ENCODE measurements at places on chromosomes 13 and 19.

DNA sequence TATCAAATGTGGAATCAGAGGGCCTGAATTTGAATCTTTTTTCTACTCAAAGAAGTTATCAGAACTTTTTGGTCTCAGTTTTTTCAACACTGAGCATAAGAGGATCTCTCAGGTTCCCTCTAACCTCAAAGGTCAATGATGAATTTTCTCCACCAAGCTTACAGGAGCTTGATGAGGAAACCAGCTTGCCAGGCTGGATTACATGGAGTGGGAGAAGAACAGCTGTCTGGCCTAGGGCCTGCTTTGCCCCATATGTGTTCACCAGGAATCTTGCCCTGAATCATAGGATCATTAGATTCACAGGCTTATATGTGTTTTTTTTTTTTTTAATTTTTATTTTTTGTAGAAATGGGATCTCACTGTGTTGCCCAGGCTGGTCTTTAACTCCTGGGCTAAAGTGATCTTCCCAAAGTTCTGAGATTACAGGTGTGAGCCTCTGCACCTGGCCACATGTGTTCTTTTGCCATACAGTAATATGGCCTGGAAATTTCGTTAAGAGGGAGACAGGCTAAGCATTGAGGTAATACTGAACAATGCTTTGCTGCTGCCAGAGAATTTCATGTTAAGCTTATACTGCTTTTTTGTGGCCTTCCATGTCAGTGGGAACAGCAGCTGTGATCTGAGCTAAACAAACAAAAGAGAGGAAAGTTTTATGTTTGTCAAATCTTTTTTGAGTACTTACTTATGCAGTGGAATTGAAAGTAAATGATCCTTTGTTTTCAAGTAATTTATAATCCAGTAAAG is 110.6 kb downstream of the DNAJC3 start:
- no peak for DNase-seq

DNA sequence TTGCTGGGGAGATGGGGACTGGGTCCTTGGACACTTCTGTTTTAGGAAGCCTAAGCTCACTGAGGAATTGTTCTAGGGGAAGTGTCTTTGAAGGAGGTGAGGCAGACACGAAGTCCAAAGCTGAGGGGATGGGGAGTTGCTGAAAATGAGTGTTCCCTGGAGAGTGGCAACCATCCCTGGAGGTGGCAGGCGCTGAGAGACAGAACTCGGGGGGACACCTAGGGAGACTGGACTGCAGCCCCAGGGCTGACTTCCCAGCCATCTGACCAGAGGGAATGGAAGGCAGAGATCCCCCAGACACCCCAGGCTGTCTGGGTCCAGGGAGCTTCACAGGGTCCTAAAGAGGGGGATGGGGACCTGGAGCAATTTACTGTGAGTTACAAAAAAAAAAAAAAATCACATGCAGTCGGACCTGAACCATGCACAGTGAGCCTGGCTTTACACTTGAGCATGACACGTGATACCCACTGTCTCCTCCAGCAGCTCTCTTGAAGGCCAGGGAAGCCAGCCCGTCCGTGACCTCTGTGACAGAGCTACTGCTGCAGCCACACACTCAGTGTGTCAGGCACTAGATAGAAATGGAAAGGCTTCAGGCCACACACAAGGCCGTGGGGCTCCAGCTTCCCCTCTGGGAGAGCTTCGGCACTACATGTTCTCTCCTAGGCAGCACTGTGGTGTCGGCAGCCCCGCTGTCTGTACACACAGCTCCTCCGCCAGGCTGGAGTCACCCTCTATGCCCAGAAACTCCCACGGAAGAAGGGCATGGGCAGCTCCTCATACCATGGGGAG is 77.1 kb upstream of the KCTD15 start:
- no peak for DNase-seq

GRCh38 chr19:4297901-4298809 is 4.0 kb downstream of the TMIGD2 start:
- DNase-seq = no peak

- no peak for DNase-seq
Measured at GRCh38 chr13:97753942-97754670, 199.4 kb upstream of the IPO5 start.

- DNase-seq = no peak
Measured at GRCh38 chr19:51490676-51491075, 10.9 kb downstream of the SIGLEC12 start.

DNA sequence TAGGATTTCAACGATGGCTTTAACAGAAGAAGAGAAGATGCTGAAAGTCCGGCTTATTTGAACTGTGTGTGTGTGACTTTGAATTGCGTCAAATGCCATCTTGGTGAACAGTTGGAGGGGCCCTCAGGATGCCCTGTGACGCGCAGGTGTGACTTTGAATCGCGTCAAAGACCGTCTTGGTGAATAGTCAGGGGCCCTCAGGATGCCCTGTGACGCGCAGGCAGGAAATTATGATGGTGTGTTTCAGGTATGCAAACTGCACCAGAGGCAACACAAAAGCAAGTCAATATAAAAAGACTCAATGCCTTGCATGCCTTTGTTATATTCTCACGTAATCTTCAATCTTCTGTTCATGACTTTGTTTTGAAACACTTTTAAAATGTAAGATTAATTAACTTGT is 29.2 kb downstream of the ATP11A start:
- DNase-seq = no peak

DNA sequence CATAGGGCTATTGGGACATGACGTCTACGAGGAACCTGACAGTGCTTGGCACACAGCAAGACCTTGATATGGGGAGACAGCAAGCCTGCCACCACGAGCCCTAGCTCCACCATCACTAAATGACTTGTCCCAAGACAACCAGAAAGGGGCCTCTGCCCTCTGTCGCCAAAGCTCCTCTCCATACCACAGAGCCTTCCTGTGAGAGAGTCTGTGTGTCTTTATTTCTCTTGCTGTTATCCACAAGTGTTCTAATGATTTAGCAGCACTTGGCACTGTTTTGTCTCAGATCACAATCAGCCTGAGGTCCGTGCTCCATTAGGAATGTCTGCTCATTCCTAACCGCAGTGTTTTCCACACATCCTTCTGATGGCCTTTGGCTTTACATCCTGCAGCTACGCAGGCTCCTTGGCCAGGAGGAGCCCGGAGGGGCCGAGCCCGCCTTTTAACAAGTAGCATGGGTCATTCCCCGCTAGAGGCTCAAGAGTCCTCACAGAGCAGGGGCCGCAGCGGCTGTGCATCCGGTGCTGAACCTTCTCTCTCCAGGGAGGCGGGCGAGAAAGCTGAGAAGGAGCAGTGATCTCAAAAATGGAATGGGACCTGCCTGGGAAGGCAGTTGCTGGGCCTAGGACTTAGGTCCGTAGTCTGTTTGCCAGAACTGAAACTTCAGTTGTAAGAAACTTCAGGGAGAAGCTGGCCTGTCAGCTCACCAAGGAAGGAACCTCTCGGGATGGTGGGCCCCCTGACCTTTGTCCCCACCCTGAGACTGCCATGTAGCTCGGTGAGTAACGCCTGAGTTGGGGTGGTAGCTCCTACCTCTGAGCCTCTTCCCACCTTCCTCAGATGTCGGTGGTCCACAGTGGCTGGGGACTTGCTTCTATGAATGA is 61.1 kb upstream of the HMGB1 start:
- DNase-seq = no peak

- DNase-seq = no peak
Measured at GRCh38 chr13:97848886-97849285, 104.6 kb upstream of the IPO5 start.

DNA sequence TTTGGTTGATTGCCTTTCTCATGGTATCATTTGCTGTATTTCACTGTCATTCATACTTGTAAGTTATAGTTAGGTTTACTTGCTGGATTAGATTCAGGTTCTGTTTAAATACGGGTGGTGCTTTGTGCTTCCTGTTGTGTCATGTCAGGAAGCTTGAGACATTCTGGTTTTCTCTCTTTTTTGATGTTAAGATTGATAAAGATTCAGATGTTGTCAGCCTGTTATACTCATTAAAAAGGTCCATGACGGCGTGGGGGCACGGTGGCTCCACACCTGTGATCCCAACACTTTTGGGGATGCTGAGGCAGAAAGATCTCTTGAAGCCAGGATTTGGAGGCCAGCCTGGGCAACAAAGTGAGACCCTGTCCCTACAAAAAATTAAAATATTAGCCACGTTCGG is 45.7 kb downstream of the NAA16 start:
- DNase-seq = no peak

- no peak for DNase-seq
Measured at GRCh38 chr13:80312012-80312704, 28.8 kb downstream of the SPRY2 start.

DNA sequence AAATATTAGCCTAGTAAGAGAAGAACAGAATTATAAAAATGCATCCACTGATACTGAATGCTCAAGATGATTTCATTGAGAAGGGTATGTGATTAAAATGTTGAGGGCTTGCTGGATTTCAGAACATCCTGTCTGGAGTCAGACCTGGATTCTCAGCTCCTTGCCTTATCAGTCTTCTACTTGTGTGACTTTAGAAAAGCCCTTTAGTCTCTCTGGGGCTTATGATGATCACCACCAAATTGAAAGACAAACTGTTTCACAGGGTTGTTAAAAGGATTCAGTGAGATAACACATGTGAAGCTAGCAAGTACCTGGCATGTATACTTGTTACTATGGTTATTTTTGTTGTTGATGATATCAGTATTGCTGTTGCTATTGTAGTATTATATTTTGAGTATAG is 118.4 kb downstream of the GPC6 start:
- no peak for DNase-seq

GRCh38 chr13:30616927-30617314 is 799 bp upstream of the USPL1 start:
- DNase-seq = no peak

GRCh38 chr13:51635137-51635878 is 51.0 kb downstream of the WDFY2 start:
- no peak for DNase-seq

DNA sequence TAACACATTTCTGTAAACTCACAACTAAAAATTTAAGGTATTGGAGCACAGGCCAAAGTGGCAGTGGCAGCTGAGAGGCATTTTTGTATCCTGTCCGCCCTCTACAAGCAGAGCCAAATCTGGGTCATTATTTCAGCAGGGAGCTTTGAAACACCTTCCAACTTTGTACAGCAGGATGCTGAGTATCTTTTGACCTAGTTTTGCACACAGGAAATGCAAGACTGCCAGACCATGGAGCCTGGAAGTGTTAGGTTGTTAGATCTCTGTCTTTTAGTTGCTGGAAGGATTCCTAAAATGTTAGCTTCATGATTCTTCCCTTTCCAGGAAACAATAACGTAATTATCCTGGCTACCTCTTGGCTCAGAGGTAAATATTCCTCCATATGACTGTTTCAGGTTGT is 148.6 kb upstream of the ATXN8OS start:
- no peak for DNase-seq

DNA sequence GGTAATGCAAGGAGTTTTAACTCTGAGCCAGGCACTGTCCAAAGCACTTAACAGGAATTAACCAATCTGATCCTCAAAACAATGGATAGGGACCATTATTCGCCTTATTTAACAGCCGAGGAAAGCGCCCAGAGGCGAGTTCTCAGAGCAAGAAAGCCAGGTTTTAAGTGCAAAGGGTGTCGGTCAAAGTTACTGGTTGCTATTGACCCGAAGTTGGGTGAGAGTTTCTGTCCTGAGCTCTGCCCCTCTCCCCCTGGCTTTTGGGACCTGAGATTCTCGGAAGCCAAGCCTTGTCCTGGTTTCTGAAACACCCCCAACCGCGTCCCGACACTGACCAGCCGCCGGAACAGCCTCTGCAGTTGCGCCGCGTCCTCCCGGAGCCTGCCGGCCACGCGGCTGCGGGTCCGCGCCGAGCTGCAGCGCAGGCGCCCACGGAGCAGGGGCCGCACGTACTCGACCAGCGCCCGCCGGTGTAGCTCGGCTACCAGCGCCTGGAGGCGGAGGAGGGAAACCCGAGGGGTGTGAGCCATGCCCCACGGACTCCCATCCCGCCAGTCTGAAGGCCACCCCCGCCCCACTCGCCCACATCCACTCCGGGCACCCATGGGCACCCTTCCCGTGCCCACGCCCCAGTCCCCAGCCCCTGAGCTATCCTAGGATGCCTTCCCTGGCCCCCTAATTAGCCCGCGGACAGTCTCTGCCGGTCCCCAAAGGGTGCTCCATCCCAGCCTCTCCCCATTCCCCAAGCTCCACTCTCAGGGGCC is 27.8 kb downstream of the EXOC3L2 start:
- no peak for DNase-seq

- peak; percentile 82 for DNase-seq
Measured at GRCh38 chr19:46728693-46729339, 11.9 kb upstream of the PRKD2 start.

- no peak for DNase-seq
Measured at GRCh38 chr13:91031508-91031907, 316.0 kb upstream of the MIR17HG start.

GRCh38 chr19:57708641-57709361 is at the start of gene ZNF154:
ZNF154 (minus strand) TSS chr19:57709204; CDS start chr19:57708971, 233 bp downstream.
- DNase-seq = peak; percentile 44

GRCh38 chr19:43525836-43526771 is 897 bp downstream of the ETHE1 start:
- peak; percentile 34 for DNase-seq

- DNase-seq = no peak
Measured at GRCh38 chr13:65595916-65596315, 1634.2 kb downstream of the PCDH9 start.

DNA sequence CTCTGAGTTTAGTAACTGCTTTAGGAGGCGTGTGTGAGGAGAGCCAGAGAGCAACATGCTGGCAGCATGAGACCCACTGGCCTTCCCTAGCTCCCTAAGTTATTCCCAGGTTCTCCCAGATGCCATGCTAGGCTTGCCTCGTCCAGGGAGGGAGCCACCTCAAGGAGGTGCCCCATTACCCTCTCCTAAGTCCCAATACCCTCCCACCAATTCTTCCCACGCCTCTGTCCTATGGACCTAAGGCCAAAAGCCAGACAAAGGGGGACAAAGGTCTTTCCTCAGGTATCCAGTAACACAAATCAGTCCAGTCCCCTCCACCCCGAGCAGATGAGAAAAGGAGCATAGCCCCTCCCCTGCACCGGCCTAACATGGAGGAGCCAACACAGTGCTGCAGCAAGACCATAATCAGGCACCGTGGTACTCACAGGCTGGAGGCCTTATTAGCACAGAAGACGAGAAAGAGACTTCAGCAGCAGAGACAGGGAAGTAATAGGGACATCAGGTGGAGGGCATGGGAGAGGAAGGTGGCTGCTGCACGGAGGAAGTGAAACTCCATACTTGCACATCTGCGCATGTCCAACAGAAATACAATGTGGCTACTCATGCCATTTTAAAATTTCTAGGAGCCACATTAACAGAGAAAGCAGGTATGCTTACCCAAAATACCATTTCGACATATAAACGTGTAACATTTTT is 46.3 kb downstream of the BRD4 start:
- no peak for DNase-seq

DNA sequence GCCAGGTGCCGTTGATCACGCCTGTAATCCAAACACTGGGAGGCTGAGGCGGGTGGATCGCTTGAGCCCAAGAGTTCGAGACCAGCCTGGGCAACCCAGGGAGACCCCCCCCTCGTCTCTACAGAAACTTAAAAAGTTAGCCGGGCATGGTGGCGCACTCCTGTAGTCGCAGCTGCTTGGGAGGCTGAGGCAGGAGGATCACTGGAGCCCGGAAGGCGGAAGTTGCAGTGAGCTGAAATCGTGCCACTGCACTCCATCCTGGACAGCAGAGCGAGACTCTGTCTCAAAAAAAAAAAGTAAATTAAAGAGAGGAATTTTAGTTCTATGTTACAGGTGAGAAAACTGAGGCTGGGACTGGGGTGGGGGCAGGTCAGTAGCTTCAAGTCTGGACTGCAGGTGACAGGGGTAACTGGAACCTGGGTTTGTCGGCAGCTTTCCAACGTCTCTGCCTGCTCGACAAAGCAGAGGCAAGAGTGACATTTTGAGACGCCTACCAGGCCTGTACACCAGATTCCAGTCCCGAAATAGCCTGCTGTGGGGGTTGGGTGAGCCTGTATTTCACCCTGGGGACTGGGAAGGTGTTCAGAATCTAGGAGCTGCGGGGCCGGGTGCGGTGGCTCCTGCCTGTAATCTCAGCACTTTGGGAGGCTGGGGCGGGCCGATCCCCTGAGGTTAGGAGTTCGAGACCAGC is 1.2 kb downstream of the SELENOW start:
- DNase-seq = no peak
